ENCODE measurements at places on chromosomes 2 and 18.

GRCh38 chr18:32958746-32959145 lies 185.9 kb upstream of the KLHL14 start:
- DNase-seq = no peak

DNA sequence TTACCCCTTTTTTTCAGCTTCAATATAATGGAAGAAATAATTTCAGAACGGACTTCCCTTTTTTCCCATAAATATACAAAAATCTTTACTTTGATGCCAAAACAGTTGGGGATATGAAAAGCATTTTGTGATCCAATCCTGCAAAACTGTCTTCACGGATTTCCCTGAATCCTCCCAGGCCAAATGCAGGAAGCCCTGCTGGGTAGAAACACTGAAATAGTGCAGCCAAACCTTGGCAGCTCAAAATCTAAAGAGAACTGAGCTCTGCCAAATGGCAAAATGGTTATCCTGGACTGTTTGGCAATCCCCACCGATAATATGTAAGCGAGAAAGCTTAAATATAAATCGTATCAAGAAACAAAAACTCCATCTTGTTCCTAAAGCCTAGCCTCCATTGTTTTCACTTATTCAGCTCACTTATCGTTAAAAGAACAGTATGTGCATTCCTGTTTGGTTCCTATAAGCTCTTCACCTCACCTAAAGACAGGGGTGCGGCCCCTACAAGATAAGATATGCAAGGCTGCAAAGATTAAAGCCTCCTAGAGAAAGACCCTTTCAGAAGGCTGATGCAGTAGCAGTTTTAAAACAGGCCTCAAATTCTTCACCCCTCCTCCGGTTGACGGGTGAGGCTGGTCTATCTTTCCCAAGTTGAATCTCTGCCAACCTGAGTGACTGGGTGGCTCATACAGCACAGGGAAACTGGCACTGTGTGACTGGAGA lies 48.6 kb downstream of the LAMA1 start:
- DNase-seq = no peak

DNA sequence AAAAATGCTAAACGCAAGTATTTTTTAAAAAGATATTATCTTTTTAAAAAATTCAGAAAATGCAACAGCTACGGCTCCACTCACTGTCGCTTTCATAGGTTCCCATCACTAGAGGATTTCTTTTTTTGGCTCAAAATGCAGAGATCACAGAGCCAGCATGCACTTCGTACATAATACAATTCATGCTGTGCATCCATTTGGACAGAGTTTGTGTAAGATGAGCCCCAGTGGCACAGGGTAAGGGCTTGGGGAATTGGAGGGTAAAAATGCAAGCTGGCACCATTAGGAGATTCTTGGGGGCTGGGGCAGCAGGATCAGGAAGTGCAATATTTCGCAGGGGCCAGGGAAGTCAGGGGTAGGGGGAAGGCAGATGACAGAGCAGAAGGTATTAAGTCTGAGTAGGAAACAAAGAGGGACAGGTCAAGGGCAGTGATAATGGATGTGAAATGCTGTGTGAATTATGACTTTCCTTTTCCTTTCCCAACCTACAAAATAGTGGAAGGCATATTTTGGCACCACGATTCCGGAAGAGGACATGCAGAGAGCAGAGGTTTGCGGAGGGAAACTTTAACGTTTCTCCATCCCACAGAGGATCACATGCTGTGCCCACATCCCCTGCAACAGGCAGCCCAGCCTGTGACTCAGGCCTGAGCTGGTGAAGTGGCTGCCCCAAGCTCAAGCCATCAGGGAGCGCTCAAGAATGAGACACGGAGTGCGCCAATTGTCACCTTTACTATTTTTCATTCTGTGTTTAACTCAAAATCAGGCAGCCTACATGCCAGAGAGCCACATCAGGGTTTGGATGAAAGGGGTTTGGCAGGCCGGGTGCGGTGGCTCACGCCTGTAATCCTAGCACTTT lies 4.7 kb downstream of the CAPG start:
- DNase-seq = no peak

DNA sequence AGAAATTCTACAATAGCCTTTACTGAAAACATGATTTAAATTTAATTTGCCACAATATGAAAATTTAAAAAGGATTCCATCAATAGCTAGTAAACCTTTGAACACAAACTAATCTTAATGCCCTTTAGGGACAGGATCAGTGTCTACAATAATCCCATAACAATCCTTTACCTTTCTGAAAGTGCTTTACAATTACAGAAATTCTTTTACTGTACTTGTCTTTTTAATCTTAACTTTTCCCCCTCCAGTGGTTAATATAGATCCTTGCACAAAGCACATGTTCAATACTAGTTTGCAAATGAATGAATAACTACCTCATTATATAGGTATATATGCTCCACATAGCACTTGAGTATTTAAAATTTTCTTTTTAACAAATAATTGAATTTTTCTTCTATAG lies 122.6 kb downstream of the PLEKHA3 start:
- DNase-seq = no peak

- DNase-seq = no peak
Observed at GRCh38 chr2:44291281-44292248, 16.3 kb downstream of the SLC3A1 start.

GRCh38 chr2:160700021-160700814 lies 206.6 kb upstream of the RBMS1 start:
- no peak for DNase-seq

DNA sequence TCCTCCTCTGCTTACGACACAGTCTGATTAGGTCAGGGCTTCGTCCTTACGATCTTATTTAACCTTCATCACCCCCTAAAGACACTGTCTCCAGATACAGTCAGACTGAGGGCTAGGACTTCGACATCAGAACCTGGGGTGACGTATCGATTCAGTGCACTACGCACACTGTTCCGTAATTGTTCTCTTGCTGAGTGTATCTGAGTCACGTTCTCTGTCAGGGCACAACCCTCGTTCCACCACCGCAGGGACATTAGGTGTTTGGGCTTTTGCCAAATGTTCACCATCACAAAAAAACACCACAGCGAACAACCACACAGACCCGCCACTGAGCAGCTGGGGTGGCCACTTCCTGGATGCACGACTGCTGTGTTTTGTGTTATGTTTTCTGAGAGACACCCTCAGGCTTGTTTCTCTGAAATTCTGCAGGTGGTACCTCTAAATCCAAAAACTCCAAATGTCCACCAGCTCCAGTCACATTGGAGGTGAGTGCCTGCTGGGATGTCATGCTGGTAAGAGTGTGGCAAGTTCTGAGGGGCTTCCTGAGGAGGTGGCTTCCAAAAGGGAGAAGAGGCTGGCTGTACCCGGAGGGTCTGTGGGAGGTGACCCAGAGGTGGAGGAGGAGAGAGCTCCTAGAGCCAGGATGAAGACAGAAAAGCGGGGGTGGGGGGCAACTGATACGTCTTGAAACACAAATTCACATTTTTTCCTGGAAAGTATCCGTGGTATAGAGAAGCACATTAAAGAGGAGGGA lies 66.6 kb downstream of the ADNP2 start:
- no peak for DNase-seq

DNA sequence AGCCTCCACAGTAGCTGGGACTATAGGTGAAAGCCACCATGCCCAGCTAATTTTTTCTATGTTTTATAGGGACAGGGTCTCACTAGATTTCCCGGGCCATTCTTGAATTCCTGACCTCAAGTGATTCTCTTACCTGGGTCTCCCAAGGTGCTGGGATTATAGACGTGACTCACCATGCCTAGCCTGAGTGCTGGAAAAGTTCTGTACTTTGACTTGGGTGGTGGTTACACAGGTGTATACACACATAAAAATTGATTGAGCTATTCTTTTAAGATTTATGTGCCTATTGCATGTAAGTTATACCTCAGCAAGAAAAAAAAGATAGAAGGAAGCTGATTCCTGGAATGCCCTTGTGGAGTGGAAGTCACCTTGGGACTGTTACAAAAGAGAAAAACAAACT lies 34.8 kb upstream of the KCNF1 start:
- DNase-seq = no peak

DNA sequence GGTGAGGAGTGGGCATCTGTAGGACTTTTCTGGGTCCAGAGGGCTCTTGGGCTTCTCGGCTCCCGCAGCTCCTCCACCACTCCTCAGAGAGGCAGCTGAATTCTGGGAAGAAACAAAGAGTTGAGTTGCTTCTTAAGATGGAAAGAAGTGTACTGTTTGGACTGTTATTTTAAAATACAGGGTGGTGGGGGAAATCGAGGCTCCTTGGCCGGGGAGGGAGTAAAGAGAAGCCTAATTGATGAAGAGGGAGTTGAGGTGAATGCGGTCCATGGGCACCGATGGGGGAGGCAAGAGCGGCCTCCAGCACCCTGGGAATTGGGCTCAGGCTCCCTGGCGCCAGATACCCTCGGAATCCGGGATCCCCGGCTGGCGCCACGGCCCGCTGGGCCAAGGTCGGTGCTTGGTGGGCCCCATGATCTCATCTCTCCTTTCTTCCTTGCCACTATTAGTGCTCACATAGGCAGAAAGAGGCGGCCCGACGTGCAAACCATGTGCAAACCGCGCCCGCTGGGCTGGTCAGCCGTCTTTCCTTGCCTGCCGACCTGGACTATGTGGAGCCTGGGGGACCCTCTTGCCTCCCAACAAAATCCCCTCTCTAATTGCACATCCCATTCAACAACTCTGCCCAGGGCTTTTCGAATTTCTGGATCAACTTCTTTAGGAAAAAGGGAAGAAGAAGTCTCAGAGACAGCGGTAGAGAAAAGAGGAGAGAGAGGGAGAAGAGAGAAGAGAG lies 604 bp upstream of the SIX3 start:
- no peak for DNase-seq

- peak; percentile 23 for DNase-seq
Observed at GRCh38 chr2:101717071-101717845, 19.8 kb downstream of the MAP4K4 start.

- no peak for DNase-seq
Observed at GRCh38 chr18:62979176-62979575, 263.8 kb downstream of the PHLPP1 start.
